ENCODE measurements at places on chromosomes 2 and 18.

GRCh38 chr2:121489284-121489683 lies 41.4 kb upstream of the RNU4ATAC start:
- no peak for DNase-seq

- no peak for DNase-seq
Observed at GRCh38 chr2:229673676-229674075, 40.7 kb downstream of the DNER start.

DNA sequence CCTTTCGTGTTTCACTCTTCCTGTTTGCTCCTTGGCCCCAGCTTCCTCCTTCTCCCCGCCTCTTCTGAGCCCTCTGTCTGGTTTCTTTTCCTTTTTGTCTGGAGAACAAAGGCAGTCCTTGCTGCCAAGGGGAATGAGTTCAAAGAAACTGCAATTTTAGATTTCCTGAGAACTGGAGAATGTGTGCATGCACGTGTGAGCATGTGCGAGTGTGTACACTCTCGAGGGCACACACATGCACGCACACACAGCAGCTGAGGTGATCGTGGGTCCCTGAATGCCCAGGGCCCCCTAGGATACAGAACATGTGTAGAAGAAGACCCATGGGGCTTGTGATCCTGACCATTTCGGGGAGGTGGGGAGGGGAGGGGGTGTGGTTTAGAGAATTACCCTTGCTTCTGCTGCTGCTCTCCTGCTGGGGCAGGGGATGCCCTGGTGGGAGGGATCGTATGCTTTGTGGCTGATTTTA lies 151.8 kb downstream of the DYSF start:
- DNase-seq: no peak

- DNase-seq: no peak
Observed at GRCh38 chr2:65129286-65129825, 550 bp downstream of the RAB1A start.

DNA sequence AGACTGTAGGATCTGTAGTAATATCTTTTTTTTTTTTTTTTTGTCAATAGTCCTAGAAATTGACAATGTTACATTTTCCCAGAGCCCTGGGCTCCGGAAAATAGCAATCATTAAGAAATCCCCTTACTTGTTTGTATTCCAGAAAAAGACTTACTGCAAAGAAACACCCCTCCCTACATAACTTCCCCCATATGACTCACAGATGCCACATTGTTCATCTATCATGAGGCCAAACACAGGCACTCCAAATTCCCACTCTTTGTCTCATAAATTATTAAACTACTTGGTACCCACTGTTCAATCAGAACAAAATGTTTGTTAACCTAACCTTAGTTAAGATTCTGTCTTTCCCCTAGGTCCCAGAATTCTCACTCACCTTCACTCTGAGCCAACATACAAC lies 53.5 kb downstream of the TEX51 start:
- no peak for DNase-seq

GRCh38 chr2:21332993-21333625 lies 209.3 kb downstream of the TDRD15 start:
- DNase-seq: no peak

DNA sequence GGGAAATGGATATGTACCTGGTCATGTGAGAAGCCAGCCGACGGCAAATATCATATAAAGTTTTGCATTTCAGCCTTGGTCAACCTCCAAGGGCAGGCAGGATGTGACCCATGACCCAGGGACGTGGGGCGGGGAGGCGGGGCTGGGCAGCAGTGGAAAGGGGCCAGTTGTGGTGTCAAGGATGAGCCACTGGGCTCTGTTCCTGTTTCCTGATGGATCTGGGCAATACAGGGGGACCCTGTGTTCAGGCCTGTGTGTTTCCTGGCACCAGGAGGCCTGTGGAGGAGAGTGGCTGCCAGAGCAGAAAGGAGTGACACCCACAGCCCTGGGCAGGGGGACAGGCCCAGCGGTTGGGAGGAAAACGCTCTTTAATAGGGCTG lies 106.9 kb downstream of the GATA6 start:
- DNase-seq: no peak

GRCh38 chr2:146734042-146734820 lies 1110.6 kb upstream of the ACVR2A start:
- no peak for DNase-seq

GRCh38 chr2:195818106-195818505 lies 161.1 kb downstream of the SLC39A10 start:
- DNase-seq: no peak

DNA sequence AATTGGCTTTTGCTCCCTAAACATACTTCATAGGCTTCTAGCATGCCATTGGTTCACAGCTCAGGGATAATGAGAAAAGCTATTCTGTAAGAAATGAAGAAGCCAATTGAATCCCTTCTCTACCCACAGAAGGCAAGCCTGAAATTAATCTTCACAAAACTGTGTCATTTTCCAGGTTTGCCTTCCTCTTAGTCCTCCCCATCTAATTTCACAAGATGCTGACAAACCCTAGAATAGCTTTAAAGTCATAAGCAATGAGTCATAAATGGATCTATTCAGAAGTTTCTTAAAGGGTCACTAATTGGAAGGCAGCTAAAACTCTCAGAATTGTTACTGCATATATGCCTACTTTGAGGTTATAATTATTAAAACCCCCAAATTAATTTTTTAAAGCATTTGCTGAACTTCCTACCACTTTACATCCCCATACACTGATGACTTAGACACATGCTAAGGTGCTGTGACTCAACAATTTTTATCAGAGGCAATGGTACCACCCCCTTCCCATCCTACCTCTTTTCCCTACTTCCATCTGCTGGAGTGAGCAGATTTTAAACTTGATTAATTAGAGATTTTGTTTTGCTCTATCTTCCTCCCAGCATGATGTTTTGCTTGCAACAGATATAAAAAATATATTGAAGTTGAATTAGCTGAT lies 51.3 kb upstream of the NABP1 start:
- no peak for DNase-seq

DNA sequence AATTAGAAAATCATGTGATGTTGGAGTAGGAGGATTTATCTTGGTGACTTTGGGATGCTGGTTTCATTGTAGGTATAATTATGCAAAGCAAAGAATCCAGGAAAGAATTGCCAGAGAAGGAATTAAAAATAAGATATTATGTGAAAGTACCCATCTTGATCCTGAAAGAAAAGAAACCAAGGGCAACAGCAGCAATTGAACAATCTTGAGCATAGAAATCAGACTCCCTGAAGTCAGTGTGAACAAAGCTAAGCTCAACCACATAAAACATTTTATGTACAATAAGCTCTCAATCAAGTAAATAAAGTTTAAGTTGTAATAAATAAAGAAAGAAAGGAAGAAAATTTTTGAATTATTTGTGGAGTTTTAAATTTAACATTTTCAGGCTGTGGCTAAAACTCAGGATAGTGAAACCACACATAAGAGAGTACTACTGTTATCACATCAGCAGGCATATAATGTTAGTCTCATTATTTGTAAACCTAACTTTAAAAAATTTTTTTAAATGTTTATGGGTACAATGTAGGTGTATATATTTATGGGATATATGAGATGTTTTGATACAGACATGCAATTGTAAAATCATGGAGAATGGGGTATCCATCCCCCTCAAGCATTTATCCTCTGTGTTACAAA lies 32.8 kb upstream of the GPR55 start:
- DNase-seq: no peak

GRCh38 chr2:8553643-8554042 lies 128.2 kb upstream of the ID2 start:
- no peak for DNase-seq

GRCh38 chr2:9844036-9844483 lies 786 bp downstream of the TAF1B start:
- no peak for DNase-seq

GRCh38 chr2:233256048-233256447 lies 4.6 kb downstream of the ATG16L1 start:
- no peak for DNase-seq

DNA sequence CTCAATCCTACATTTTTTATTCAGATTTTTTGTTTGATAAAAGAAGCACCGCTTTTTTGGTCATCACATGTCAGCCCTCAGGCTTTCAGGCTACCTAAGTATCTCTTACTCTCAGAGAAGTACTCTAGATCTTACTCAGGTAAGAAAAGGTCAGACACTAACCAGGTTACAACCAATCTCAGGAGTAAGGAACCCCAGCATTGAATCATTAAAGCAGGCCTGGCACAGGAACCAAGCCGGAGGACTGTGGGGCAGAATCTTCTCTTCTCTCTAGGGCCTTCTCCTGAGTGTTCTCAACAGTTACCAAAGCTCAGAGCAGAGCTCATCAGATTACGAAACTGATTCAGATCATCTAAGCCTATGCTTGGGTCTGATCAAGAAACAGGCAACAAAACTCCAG lies 28.2 kb downstream of the RBMS1 start:
- no peak for DNase-seq

DNA sequence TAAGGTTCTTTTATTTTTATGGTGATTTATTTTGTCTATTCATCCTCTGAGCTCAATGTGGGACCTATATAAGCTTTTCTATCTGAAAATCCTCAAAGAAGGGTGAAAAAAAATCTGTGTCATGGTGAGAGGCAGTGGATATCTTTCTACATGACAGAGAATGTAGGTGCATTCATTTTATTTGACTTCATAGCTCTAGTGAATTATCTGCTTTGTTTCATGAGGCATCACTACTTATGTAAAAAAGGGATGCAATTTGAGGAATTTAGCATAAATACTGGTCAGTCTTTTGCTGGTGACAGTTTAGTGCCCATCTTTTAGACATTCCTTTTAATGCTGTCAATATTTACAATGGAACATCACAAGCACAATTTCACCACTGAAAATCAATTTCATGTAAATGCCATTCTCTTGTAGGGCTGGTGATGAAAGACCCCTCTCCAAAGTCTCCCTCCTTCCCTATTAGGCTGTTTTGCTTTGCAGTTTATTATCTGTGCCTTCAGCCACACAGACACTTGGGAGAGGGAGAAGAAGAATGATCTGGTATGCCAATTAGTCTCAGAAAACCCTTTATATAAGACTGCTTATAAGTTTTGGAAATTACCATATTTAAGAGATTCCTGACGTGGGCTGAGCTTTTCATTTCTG lies 148.3 kb upstream of the NXPH2 start:
- no peak for DNase-seq

DNA sequence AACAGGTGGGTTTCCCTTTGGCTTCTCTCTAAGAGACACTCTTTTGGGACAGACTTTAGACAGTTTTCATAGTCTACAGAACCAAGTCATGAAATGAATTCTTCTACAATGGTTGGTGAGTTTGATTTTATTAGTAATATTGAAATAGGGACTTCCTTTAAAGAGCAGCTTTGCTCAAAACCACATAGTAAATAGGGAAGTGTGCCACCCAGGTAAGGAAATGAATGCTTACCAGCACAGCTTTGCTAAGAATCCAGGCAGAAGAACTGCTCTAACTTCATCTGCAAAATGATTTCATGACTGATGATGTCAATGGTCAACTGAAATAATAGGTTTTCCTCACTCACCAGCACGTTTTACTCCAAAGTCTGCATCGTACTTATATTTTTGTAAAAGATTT lies 89.2 kb downstream of the NYAP2 start:
- DNase-seq: no peak

- no peak for DNase-seq
Observed at GRCh38 chr2:130911996-130912395, 75.3 kb downstream of the ARHGEF4 start.

DNA sequence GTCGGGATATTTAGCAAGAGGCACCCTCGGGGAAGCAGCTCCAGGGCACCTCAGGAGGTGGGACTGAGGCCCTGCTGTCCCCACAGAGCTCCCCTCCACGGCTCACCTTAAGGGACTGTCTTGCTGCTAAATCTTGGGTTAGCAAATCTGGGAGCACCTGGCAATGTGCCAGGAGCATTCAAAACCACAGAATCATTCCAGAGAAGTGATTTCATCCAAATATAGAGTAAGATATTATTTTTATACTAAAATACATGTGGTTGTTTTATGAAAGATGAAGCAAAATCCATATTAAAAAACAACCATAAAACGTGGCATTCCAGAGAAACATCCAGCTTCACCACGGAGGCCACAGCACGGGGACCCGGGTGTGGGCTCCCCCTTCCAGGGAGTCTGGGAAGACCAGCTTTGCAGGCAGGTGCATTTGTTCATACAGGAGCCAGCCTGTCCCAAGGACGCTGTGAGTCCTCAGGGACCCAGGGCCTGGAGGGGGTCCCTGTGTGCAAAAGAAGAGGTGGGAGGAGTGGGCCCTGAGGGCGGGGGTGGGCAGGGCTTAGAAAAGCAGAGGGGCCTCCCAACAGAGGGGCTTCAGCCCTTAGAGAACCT lies 16.3 kb downstream of the HS1BP3 start:
- no peak for DNase-seq

DNA sequence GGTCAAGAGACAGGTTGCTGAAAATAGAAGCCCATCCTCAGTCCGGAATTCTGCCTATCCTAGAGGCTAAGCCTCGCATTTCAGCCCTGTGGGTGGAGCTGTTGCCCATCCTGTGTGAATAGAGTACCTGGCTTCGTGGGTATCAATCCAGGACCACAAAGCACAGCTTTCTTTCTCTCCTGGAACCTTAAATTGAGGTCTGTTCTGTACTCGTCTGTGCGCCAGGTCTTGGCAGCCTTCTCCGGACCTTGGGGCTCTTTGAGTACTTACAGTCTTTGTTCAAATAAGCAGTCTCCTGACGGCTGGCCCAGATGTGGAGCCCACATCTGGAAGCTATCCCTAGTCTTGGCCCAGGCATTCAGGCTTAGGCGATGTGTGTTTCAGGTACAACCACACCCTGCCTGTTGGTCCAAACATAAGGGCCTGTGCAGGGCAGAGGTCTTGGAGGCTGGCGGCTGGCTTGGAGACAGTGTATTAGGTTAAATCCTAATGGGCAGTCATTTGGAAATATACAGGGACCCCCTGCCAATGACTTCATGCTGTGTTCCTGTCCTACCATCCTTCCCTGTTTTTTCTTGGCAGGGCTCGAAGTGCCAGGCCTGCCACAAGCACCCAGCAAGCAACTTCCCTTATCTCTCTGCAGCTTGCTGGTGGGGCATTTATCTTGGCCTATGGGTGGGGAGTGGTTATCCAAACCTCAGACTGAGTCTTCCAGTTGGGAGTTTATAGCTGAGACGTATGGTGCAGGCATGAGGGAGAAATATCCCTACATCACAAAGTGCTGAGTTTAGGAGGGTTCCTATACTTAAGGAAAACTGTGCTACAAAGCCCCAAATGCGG lies 294.1 kb downstream of the BCL2 start:
- DNase-seq: no peak
